ENCODE measurements at places on chromosomes 12 and 14.

DNA sequence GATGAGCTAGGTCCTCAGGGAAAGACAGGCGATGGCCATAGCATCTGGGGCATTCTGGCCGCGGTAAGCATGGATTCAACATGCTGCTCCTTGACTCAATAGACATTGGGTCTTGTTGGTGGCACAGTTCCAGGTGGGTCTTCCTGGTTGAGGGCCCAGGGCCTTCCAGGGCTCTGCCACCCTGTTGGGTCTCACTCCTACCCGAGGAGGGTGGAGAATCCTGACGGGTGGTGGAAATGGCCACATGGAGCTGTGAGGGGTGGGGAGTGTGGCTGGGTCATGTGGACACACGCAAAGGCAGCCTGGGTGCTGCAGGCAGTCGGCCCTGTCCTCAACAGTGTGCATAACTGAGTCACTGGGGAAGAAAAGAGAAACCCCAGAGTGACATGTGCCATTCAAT is 148.1 kb downstream of the KIF26A start:
- no peak for DNase-seq

DNA sequence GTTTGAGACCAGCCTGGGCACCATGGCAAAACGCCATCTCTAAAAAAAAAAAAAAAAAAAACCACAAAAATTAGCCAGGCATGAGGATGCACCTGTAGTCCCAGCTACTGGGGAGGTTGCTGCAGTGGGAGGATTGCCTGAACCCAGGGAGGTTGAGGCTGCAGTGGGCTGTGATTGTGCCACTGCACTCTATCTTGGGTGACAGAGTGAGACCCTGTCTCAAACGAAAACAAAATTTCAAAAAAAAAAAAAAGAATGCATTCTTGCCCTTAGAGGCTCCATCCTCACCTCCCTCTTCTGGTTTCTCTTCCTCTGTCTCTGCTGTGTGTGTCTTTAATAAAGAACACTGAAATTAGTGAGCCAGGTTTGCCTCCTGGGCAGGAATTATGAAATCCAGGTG is 107.8 kb downstream of the VCPKMT start:
- no peak for DNase-seq

GRCh38 chr12:104538056-104538455 is 81.3 kb downstream of the CHST11 start:
- no peak for DNase-seq

DNA sequence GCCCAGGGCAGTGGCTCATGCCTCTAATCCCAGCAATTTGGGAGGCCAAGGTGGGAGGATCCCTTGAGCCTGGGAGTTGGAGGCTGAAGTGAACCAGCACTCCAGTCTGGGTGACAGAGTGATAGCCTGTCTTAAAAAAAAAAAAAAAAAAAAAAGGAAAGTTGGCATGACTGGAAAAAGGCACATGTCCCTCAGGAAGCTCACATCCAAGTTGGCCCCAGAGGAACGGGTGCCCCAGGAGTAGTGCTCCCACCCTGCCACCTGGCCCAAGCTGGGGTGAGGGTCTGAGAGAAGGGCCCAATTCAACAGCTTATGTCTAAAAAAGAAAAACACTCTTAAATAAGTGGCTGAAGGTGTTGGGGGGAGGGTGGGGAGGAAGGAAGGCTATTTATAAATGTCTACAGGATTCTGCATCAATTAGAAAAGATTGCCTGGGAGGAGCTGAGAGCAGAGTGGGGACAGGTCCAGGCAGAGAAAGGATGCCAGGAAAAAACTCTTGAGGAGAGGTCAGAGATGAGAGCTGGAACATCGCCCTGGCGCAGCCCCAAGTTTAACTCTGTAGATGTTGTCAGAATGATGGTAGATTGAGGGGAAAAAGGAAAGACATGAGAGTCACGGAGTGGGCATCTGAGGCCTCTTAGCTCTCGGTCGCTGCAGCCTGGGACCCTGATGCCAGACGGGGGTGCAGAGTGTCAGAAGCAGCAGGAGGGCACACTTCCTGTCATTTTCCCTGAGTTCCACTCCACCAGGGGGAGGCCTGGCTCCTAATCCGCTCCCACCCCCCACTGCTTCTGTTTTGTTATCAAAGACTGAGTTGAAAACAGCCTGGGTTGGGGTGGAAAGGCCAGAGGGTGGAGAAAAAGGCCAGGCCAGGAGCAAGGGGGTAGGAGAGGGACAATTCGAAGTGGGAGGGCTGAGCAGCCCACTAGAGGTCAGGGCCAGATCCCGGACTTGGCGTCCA is 7.3 kb downstream of the SPRYD3 start:
- DNase-seq: no peak

- DNase-seq: no peak
These were observed 681 bp upstream of the JPH4 start for GRCh38 chr14:23579311-23579630.

GRCh38 chr14:26791117-26791806 is 193.4 kb upstream of the NOVA1 start:
- DNase-seq: no peak

GRCh38 chr12:119182701-119183493 is 4.2 kb downstream of the HSPB8 start:
- DNase-seq: no peak

GRCh38 chr12:2267703-2268470 is 215.1 kb downstream of the CACNA1C start:
- DNase-seq: no peak

- DNase-seq: no peak
These were observed 780 bp downstream of the TBC1D15 start for GRCh38 chr12:71840231-71840847.

DNA sequence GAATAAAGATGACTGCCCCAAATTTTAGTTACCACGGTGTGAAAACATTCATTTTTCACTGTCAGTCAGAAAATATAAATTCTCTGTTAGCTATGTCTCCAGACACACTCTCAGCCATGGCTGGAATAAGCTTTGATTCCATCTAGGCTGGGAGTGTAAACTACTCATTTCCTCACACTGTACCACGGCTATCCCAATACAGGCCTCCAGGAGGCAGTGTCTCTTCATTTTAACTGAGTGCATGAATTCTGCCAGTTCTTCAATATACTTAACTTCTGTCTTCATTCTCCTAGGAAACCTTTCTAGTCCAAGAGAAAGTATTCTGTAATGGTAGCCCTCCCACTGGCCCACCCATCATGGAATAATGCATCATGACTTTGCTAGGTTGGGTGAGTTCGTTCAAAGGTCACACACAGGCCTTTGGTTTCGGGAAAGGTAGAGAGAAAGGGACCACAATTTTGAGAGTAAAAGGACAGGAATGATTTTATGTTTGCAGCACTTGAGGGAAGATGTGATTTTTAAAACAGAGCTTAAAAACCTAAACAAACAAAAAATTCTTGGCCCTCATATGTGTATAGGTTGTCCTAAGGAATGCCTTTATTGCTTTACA is 381.1 kb downstream of the SEC23A start:
- DNase-seq: no peak

GRCh38 chr12:96720363-96720705 is 186.7 kb upstream of the NEDD1 start:
- DNase-seq: no peak

DNA sequence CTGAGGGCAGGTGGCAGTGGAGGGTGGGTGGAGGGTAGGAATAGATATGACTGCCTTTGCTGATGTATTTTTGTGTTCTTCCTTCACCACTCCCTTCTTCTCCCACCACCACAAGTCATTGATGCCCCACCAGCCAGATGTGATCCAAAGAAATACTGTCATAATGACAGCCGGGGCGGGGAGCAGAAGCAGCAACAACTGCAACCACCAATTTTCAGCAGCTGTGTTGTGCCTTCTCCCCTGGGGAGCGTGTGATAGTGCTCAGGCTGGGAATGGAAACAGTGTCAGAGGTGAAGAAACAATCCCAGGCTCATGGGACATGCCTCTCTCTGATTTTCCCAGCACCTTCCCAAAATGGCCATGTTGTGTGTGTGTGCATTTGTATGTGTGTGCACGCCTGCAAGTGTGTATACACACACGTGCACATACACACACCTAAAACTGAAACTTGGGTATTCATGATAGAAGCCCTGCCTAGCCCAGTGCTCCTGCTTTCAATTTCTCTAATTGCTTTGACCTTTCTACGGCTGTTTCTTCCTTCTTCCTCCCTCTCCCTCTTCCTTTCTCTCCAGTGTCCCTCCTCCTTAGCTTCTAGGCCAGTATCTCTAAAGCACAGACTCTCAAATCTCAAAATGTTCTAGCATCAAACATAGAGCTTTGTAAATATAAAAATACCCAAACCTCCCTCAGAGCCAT is 299.2 kb upstream of the FKBP4 start:
- no peak for DNase-seq

DNA sequence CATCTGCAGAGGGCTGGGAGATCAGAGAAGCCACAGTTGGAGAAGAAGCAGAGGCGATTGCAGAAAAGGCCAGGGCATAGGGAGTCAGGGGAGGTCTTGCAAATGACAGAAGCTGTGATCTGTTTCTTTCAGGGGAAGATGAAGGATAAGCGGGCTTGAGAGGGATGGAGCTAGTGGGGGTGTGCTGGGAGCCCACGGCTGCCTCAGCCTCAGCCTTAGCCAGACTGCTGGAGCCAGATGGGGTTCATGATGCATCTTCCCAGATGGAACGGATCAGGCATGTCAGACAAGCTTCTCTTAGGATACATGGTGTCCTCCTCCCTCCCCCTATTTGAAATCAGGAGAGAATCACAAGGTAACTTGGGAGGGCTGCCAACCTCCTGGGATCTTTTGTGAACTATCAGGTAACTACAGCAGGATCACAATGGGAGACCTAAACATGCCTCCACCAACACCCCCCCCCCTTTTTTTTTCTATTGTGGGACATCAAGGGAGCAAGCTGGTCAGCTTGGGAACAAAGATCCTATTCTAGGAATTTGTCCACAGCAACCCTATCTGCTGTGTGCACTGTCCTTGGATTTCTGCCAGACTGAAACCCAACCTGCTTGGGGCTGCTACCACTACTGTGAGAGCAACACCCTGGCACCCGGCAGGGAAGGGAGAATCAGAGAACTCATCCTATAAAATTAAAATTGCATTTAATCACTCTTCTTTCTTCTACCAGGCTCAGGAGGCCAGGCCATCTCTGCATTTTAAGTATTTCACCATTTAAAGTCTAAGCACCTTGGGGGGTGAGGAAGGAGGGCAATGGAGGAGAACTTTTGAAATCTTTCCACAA is 10.7 kb upstream of the ATP2A2 start:
- DNase-seq: no peak

- no peak for DNase-seq
These were observed 49.8 kb downstream of the NOC4L start for GRCh38 chr12:132194056-132194455.

- DNase-seq: no peak
These were observed 7.1 kb downstream of the BCL11B start for GRCh38 chr14:99264691-99265450.

- no peak for DNase-seq
These were observed 5.8 kb upstream of the DAAM1 start for GRCh38 chr14:59182641-59183040.

DNA sequence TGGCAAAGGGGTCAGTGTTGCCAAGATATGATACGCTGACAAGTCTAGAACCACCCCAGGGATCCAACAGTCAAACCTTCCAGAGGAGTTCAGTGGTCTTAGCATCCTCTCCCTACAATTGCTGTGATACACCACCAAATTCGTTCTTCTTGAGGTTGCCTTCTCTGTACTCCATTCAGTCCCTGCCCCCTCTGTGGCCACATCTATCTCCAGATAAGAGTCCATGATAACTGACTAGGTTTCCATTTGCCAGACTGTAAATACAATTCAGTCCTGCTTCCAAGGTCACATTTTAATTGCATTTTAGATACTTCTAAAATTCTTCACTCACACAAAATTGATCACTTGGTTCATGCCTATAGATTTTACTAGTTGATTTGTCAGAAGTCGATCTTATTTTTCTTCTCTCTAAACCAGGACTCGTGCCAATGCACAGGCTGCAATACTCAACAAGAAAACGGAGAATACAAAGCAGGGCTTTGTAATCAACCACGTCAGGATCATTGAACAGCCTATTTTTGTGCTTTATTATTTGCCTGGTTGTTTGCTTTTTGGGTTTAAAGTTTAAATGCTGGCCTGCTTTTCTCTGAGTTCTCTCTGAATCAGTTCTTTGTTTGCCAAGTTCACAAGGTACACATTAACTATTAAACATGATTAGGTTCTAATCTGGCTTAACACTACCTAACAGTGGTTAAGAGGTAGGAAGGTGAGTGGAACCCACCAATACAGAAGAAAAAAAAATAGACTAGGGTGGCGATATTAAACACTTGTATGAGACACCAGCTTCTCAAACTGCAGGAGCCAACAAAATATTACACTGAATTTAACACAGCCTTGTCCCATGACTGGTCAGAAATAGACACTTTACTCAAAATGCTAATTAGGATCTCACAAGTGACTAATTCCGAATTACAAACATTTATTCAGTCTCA is 5.3 kb upstream of the TSPAN8 start:
- DNase-seq: no peak

DNA sequence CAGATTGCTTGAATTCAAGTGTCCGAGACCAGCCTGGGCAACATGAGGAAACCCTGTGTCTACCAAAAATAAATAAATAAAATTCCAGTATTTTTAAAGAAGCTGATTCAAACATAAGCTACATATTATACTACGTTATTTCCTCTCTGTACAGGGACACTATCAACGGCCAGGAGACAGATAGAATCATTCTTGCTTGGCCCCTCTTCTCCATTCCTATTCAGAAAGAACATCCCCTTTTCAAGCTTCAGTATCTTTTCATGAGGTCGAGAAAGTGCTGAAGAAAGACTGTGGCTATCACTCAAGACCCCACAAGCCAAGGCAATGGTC is 314 bp upstream of the DHRS7 start:
- DNase-seq: no peak

DNA sequence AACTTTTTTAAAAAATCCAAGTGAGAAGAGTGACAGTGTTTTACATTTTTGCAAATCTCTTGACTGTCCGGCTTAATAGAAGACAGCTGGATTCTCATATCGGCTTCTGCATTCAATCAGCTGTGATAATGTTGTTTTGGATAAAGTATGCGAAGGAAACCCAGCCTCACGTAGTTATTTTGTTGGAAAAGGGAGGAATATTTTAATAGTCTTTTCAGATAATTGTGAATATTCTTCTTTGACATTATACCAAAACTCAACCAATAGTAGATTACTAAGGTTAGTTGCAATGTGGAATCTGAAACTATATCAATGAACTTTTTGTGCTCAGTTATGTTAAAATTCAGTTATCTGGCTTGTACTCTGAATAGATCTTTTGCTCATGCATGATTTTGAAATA is 276.5 kb downstream of the ZFP36L1 start:
- DNase-seq: no peak

- DNase-seq: no peak
These were observed 3.0 kb upstream of the P2RX2 start for GRCh38 chr12:132615579-132616038.

GRCh38 chr14:51929910-51930682 is 59.2 kb upstream of the RTRAF start:
- DNase-seq: no peak

DNA sequence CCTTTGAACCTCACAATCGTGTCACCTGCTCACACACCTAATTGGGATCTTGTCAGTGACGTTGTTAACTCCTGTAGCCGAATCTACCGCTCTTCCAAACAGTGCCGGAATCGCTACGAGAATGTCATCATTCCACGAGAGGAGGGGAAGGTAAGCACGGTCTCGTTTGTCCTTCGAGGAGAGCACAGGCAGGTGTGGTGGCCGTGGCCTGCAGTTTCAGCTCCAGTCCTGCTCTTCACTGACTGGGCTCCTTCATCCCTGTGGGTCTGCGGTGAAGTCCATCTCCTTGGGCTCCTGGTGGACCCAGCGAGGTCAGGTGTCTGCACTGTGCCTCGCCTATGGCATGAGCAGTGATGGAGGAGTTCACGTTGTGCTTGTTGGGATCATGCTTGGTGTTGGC is 96.0 kb downstream of the EP400 start:
- no peak for DNase-seq

Measured in stimulated activated CD4-positive, alpha-beta T cell treated with anti-CD3 and anti-CD28 coated beads, Interleukin-4, amount 100 ng/mL, for 4 hours (primary cell).